ENCODE measurements at places on chromosomes 2 and 18.

GRCh38 chr18:78724214-78724914 is 255.3 kb upstream of the SALL3 start:
- DNase-seq = no peak

DNA sequence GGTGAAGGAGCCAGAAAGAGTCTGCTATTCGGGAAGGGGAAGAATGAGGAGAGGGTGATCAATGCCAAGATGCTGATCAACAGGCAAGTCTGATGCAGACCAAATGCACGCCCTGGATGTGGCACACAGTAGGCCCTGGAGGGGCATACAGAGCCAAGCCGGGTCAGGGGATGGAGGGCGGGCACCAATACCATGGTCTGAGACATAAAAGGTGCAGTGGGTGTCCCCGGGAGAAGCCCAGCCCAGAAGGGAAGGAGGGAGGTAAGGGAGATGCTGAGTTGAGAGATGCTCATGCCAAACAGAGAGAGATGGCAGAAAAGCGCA is 66.6 kb upstream of the ID2 start:
- DNase-seq = no peak

DNA sequence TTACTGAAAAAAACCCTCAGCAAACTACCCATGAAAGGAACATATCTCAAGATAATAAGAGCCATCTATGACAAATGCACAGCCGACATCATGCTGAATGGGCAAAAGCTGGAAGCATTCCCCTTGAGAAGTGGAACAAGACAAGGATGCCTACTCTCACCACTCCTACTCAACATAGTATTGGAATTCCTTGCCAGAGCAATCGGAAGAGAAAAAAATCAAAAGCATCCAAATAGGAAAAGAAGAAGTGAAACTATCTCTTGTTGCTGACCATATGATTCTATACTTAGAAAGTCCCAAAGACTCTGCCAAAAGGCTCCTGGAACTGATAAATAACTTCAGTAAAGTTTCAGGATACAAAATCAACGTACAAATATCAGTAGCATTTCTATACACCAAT is 40.6 kb upstream of the MSTN start:
- DNase-seq = no peak

GRCh38 chr2:133061874-133062593 is 392.0 kb upstream of the LYPD1 start:
- DNase-seq = no peak

DNA sequence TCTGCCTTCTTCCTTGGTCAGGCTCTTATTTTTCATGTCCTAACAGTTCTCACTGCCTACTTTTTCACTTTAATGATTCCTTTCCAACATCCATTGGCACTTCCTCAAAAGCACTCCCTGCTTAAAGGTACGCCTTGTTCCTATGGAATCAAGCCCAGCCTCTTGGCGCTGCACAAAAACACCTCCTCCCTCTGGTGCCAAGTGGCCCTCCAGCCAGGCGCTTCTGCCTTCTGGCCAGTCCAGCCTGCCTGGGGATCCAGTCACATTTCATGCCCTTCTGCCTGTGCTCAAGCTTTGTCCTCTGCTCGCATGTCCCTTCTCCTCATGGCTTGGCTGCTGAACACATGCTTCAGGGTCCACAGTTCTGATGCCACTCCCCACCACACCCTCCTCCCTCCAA is 6.3 kb downstream of the TPRKB start:
- no peak for DNase-seq

GRCh38 chr2:172588931-172589330 is 33.0 kb downstream of the PDK1 start:
- DNase-seq = no peak

DNA sequence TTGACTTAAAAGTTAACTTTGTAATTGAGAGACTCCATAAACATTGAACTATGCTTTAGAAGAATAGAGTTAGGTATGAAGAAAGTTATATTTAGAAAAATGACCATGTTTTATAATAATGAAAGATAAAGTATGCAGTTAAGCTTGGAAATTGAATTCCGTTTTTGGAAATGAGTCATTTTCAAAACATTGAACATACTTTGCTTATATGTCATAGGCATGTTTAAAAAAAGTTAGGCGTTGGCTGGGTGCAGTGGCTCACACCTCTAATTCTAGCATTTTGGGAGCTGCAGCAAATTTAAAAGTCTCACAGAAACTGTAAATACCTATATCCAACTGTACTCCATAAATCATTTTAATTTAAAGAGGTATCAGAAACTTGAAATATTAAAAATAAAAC is 607.4 kb downstream of the CBLN2 start:
- DNase-seq = no peak

DNA sequence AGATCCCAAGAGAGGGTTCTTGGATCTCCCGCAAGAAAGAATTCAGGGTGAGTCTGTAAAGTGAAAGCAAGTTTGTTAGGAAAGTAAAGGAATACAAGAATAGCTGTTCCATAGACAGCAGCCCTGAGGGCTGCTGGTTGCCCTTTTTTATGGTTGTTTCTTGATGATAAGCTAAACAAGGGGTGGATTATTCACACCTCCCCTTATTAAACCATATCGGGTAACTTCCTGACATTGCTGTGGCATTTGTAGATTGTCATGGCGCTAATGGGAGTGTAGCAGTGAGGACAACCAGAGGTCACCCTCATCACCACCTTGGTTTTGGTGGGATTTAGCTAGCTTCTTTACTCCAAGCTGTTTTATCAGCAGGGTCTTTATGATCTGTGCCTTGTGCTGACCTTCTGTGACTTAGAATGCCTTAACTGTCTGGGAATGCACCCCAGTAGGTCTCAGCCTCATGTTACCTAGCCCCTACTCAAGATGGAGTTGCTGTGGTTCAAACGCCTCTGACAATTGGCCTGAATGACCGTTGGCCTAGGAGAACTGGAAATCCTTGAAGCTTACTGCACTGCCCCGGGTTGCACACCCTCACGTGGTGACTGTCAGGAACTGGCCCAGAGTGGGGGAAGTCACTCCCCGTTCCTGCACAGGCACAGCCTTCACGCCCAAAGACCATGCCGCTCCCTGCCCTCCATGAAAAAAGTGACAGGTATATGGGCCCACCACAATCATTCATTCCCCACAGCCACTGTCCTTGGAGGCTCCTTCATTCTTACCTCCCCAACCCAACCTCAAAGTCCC is 136.9 kb downstream of the SEPTIN10 start:
- DNase-seq = no peak

DNA sequence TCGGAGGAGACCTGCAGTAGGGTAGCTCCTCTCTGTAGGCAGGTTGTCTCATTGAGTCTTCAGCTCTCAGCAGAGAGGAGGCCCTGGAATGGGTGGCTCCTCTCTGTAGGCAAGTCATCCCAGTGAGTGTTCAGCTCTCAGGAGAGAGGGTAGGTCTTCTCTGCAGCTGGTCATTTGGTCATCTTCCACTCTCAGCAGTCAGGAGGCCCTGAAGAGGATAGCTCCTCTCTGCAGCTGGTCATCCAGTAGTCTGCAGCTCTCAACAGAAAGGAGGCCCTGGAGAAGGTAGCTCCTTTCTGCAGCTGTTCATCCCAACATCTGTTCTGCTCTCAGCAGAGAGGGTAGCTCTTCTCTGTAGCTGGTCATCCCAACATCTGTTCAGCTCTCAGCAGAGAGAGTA is 26.0 kb upstream of the RUFY4 start:
- DNase-seq = no peak

DNA sequence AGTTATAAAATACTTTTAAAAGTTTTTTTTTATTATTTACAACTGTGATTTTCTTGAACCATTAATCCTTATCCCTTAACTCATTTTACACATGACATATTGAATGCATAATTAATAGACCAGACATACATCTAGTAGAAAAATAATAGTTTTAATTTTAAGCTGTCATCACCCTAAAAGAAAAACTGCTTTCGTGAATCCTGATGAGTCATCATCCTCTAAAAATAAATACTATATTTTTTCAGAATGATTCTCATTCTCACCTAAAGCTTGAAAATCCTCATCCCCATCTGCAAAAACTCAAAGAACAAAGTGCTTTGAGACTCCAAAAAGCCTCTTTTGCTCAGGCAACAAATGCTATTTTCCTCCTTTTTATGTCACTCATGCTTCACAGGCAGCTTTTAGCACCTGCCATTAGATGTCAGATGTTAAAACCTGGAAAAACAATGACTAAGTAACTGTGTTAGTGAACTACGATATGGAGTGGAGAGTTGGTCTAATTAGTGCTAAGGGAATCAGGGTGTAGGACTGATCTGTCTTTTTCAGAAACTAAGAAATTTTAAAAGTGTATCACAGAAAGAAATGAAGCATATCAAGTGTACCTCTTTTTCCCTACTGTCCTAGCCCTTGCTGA is 297.6 kb downstream of the TMX3 start:
- DNase-seq = no peak

DNA sequence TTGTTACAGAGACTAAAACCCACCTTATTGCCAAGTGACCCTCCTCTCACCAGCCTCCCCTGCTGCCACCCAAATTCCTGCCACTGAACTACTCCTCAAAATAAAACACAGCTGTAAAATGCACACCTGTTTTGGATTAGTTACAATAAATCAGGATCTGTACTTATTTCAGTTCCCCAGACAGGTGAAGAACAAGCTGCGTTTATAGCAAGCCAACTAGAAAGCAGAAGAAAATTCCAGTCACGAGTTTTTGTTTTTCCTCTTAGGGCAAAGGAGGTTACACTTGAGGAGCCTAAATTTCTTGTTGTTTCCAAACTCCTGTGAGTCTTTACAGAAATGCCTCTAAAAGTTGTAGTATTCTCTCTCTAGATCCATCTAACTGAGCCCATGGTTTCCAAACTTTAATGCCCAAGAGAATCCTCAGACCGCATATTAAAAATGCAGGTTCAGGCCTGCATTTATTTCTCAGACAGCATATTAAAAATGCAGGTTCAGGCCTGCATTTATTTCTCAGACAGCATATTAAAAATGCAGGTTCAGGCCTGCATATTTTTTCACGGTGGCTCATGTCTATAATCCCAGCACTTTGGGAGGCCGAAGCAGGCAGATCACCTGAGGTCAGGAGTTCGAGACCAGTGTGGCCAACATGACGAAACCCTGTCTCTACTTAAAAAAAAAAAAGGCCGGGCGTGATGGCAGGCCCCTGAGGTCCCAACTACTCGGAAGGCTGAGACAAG is 62.2 kb downstream of the ALPK2 start:
- DNase-seq = no peak

- DNase-seq = no peak
Measured at GRCh38 chr2:18980104-18980785, 378.2 kb downstream of the OSR1 start.

- DNase-seq = no peak
Measured at GRCh38 chr18:26448714-26449159, 99.6 kb downstream of the KCTD1 start.

- DNase-seq = no peak
Measured at GRCh38 chr2:179861416-179862067, at the start of gene ZNF385B. ZNF385B (minus strand) TSS chr2:179861612.

DNA sequence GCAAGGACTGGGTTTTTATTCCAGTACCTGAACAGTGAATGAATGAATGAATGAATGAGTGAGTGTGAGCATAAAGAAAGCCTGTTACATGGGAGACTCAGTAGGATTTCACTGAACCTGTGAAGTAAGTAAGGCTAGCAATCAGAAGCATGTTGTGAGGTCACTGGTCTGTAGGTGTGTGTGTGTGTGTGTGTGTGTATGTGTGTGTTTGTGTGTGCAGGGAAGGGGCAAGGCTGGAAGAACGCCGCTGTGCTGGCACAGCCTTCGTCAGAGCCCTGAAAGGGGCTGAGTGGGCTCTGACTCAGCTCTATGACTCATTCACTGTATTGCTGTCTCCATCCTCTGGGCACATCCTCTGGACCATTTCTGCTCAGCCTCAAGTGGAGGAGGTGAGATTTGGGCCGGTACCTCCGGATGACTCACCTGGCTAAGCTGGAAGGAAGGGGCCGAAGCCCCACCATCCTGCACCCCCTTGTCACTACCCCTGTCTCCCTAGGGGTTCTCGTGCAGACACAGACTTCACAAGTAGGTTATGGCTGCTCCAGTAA is 51.4 kb upstream of the MRPL33 start:
- no peak for DNase-seq

- DNase-seq = peak; percentile 42
Measured at GRCh38 chr2:206693399-206694137, 24.6 kb downstream of the DYTN start.

GRCh38 chr2:71609958-71610357 is 156.6 kb downstream of the DYSF start:
- no peak for DNase-seq

GRCh38 chr18:867257-867656 is 37.4 kb upstream of the ADCYAP1 start:
- no peak for DNase-seq

DNA sequence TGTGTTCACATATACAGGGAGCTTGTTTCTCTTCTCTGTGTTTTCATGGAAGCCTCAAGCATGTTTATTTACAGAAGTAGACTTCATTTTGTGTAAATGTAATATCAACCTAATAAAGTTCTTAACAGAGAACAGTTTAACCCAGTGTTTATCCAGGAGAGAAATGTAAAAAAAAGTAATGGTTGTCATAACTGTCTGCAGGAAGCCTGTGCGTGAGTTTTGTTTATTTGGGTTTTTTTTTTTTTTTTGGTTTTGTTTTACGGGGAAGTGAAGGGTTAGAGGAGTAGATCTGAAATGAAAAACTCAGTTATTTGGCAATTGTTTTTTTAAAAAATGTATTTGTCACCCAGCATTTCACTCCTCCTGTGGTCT is 124.7 kb downstream of the RAPGEF4 start:
- DNase-seq = no peak

DNA sequence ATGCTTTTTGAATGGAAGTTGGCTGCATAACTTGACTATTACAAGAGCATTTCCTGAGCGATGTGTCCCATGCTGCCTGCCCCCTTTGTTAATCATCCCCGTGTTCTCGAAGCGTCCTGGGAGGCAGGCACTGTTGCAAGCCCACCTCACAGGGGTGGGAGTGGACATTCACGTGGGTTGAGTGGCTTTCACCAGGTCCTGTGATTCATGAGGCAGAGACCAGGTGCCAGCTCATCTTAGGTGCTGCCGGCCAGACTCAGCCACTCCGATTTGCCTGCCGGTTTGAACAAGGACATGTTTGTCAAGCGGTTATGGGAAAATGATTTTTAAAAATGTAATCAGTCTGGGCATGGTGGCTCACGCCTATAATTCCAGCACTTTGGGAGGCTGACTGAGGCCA is 112.5 kb downstream of the ZNF532 start:
- DNase-seq = no peak

DNA sequence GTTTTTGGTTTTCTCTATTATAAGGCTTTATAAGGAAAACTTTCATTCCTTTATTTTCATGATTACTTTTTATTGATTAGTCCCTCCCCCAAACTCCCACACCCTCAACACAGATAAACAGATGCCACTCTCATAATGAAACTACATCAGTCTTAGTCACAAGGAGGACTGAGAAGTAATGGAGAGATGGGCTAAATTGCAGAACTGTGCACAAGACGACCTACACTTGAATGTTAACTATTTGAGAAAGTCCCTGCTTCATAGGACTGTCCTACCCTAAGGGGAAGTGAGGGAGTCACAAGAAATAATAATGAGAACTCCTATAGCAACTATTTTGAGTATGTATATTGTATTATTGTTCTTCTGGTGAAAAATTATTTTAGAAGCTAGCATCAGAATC is 360.8 kb downstream of the RBM43 start:
- DNase-seq = no peak

DNA sequence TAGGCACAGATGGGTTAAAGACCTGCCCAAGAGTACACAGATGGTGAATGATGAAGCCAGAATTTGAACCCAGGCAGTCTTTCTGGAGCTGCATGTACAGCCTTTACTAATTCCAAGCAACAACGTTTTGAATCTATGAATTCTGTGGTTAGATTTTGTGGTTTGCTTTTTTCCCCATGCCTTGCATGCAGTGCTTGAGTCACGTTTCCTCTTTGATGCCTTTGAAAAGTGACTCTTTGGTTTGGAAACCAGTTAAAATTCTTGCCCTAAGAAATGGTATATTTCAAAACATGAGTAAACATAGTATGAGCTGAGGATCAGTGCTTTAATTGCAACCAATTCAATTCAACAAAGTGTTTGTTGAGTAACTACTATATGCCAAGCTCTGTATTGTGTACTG is 48.2 kb upstream of the PPM1B start:
- DNase-seq = peak; percentile 58

All from CD4-positive, alpha-beta T cell treated with Interleukin-6 at 100 ng/mL for 8 hours (primary cell).